HS-5 (cell line): ENCODE measurements at places on chromosomes 11 and 22.
A peak's percentile ranks its signal among the peaks of the same experiment; 100 is the strongest.

GRCh38 chr11:7484131-7484530 is 1.2 kb upstream of the OLFML1 start:
- DNase-seq = no peak

- DNase-seq = peak; percentile 88
Observed at GRCh38 chr22:38313384-38313955, 3.8 kb downstream of the CSNK1E start.

DNA sequence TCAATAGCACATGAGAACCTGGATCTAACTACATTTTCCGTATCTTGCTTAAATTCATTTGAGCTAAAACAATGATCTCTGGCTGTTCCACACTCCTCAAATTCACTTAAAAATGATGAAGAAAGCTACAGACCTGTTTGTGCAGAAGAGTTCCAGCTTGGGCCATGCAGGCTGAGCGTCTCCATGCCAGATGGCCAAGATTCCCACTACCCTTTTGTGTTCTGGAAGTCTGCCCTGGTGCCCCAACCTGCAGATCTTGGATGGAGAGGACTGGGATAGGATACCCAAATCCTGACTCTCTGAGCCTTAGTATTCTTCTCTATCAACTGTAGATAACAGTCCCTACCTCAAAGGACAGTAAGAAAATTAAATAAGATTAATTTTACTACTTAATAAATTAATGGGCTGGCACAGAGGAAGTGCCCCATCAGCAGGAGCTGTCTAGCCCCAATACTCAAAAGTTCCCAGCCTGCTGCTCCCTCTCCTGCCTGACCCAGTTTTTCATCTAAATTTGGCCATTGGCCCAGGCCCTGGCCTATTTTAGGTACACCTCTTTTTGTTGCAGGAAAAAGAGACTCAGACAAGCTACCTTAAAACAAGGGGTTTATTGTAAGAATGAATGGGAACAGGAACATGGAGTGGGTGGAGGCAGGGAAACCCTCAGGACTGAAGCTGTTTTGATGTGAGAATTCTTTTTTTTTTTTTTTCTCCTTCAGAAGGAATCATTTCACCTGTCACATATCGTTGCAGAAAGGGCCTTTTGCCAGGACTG is 81.4 kb upstream of the GRK3 start:
- no peak for DNase-seq

- no peak for DNase-seq
Observed at GRCh38 chr11:121104312-121104762, 3.3 kb downstream of the TECTA start.

DNA sequence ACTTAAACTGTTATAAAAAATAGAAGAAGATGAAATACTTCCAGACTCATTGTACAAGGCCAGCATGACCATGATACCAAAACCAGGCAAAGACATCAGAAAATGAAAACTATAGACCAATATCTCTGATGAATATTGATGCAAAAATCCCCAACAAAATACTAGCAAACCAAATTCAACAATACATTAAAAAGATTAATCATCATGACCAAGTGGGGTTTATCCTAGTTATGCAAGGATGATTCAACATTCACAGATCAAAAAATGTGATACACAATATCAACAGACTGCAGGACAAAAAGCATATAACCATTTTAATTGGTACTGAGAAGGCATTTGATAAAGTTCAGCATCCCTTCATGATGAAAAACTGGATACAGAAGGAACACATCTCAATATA is 824.5 kb upstream of the RAG2 start:
- DNase-seq = peak; percentile 19

DNA sequence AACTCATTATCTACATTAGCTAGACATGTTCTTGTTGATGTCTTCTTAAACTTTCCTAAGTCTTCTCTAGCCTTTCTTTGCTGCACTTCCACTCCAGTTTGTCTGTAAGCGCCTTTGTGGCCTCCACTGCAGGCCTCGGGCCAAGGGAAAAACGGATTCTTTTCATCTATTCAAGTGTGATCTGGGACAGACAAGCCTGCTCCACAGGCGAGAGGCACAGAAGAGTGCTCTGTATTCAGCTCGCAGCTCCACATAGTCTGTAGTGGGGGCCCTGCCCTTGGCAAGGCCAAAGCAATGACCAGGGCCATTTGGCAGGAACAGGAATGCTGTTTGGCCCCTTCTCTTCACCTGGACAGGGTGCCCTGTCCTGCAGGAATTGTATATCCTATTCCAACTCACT is 84.1 kb upstream of the BARX2 start:
- DNase-seq = no peak

DNA sequence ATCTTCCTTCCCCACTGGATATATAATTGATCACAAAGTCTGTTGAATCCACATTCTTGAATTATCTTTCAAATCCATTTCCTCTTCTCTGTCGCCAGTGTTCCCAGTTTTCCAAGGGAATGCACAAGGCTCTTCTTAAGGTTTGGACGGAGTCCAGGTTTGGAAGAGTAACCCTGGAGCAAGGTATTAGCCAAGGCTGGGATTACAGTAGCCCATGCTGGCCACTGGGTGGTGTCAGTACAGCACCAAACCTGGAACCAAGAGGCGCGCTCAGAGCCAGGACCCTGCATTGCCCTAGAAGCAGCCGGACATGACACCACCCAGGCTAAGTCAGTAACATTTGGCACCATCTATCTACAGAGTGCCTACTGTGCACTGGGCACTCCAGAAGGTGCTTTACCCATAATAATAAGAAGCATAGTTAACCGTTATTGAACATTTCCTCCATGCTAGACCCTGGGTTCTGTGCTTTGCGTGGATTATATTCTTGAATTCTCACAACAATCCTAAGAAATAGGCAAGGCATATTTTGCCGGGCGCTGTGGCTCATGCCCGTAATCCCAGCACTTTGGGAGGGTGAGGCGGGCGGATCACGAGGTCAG is 48.0 kb upstream of the CLPB start:
- DNase-seq = peak; percentile 53

- DNase-seq = no peak
Observed at GRCh38 chr11:117882311-117882905, 6.0 kb upstream of the FXYD6 start.

DNA sequence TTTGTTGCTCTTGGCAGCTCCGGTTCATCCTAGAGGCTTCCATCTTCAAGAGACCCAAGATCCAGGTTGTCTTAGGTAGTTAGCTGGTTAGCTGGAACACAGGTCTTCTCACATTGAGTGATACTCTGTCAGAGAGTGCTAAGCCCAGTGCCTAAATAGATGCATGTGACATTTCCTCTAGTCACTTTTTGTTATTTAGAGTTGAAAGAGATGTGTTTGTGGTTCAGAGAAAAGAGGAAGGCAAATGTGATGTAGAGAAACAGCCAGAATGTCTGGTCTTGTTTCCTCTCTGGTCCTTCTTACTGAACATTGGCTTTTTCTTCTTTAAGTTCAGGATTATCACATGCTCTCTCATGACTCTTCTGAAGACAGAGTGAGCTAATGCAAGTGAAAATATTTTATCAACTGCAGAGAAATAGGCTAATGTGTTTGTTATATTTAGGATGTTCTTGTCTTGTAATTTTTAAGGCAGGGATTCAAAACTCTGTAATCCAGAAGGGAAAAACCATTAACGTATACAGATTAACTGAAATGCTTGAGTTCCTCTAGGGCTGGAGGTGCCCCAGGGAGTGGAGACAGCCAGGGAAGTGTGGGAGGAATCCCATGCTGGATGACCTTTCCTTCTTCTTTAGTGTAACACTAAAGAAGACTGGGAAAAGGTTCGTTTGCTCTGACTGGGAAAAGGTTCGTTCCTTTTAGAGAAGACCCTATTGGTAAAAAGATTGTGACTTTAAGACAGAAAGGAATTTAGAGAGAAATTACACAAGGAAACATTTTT is 75.4 kb downstream of the SWAP70 start:
- no peak for DNase-seq

GRCh38 chr22:46580940-46581537 is 39.1 kb upstream of the GRAMD4 start:
- no peak for DNase-seq
